ENCODE measurements at places on chromosomes 12 and 14. TPM values are rescaled to one million over a fixed set of nuclear protein-coding genes. Genes with fewer than 3 reads are reported as not detected.

- H3K4me1 ChIP-seq: no peaks in the 10 kb centered on the region
- no peaks in the 10 kb centered on the region for H3K27me3 ChIP-seq
- no peak overlapping the region for H3K4me3 ChIP-seq
- H3K27ac ChIP-seq: no peak overlapping the region
Measured at GRCh38 chr12:100936661-100937060, 142.1 kb downstream of the ANO4 start.

GRCh38 chr12:121839993-121840761 lies 18.5 kb downstream of the HPD start:
- no peak for DNase-seq
- no peak overlapping the region for H3K27ac ChIP-seq
- peak overlapping the region; percentile 59 for H3K4me3 ChIP-seq
- no peaks in the 10 kb centered on the region for H3K36me3 ChIP-seq
- peaks cover 17% of the 10 kb centered on the region for H3K4me1 ChIP-seq

- no peaks in the 10 kb centered on the region for H3K27me3 ChIP-seq
- peaks cover 4% of the 10 kb centered on the region for H3K4me1 ChIP-seq
- no peak for DNase-seq
- no peak overlapping the region for H3K27ac ChIP-seq
- H3K36me3 ChIP-seq: no peaks in the 10 kb centered on the region
Measured at GRCh38 chr12:91210144-91210543, 27.5 kb upstream of the DCN start.

The SUOX gene
- total RNA-seq: 26.3 TPM

The RBP5 gene
- total RNA-seq: 1.2 TPM

All from left lung (tissue), 14 donors.